ENCODE measurements at places on chromosomes 6 and 20.

DNA sequence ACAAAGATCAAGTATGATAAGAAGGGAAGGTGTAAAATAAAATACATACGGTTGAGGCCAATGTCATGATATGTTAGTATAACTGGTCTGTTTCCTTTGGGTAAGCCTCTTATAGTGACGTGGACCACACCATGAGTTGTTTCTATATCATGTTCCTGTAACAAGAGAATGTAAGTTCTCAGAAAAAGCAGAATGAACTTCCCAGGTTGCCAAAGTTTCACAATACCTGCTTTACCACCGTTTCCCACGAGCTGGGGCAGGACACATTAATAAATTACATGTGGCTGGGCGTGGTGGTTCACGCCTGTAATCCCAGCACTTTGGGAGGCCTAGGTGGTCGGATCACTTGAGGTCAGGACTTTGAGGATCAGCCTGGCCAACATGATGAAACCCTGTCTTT, 42.6 kb upstream of the SLA2 start:
- no peak for DNase-seq

DNA sequence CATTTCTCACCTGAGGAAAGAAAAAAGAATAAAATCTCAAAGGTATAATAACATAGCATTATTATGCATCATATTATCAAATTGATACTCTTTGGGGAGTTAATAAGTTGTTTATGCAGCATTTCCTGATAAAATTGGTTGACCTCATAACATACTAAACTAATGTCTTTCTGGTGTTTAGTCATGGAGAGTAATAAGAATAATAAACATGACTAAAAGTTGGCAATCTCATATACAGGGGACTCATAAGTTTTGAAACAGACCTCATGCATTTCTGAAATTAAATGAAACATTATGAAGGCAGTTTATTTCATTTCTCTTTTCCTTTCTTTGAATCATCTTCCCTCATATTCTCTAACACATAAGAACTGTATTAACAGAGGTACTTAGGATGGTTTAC, 60.5 kb upstream of the PRDM1 start:
- no peak for DNase-seq

DNA sequence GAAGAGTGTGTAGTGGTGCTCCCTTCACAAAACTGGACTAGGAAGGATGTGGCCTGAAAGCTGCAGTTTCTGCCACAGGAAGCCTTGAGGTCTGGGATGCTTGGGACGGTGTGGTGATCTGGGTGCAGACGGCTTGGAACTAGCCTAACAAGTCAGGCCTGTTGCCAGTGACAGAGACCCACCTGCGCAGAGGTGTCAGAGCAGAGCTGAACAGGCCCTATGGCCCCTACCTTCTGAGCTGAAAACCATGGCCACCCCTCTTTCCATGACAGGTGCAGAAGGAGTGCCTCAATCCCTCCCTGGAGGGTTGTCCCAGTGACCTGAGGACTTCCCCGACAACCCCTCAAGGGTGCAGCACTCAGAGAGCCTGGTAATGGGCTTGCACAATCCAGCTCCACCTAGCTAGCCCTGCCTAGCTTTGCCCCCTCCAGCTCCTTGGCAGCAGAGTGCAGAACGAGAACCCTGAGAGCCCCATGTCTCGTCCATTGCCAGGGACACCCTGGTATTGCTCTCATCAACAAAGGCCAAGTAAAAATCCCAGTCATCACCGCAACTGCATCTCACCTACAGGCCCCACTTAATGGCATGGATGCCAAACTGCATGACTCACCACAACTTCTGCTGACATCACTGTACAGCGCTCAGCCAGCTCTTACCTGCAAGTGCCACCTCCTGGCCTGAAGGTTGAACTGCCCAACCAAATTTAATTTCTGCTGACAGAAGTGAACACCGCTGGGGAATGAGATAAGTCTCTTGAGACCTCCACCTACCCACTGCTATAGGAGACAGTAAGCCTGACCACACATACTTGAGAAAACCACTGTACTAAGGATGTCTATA, 563.1 kb downstream of the TFAP2A start:
- DNase-seq: no peak

DNA sequence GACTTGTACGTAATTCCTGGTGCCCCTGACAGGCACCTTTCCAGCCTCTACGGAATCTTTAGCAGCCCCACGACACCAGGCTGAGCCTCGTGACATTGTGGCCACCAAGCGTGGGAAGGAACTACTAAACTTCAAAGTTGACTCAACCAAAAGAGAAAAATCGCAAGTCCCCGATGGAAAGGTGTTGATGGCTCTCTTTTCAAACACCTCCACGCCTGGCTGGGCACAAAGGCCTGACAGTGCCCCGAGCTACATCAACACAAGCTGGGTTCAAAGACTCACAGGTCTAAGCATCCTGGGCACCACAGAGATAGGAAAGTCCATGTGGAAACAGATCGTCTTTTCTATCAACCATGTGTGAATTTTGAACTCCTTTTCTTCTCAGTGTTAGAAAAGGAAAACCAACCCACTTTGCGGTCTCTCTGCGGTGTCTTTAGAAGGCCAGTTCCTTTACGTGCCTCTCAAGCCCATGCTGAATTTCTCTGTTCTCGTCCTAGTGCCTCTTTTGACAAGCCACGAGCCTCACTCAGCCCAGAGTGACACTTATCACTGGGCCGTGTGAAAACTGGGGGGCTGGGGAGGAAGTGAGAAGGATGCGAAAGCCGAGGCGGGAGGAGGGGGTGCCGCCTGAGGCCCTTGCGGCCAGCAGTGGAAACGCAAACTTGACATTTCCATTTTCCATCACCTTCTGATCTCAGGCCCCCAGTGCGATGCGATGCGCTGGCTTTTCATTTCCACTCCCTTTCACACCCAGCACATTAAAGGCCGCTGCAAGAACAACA, 59.4 kb downstream of the GFOD1 start:
- DNase-seq: peak; percentile 77

DNA sequence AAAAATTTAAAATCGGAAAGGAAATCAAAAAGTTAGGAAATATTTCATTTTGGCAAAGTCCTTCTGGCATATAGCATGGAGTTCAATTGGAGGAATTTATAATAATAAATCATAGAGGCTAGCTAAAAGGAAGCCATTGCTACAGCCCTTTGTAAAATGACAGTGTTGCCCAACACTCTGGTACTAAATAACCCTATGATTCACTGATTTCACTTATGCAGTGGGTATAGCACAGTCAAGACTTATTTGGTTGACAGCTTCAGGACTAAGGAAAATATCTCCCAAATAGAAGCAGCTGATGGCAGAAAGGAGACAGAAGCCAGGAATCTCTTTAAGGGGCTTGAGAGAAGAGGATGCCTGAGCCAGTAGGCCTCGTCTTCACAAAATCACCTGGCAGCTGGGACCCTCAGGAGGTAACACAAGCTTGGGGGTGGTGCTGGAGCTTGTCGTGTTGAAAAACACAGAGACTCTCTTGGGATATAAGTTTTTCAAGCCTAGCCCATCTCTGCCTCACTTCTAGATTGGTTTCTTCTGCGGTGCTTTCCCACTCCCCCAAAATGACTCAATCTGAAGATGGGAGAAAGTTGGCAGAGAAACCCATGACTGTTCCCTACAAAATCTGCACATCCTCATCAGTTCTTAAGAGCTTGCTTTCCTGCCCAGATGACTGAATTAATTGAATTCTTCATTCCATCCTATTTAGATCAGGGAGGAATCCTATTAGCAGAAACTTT, 38.4 kb upstream of the EYA4 start:
- DNase-seq: no peak

DNA sequence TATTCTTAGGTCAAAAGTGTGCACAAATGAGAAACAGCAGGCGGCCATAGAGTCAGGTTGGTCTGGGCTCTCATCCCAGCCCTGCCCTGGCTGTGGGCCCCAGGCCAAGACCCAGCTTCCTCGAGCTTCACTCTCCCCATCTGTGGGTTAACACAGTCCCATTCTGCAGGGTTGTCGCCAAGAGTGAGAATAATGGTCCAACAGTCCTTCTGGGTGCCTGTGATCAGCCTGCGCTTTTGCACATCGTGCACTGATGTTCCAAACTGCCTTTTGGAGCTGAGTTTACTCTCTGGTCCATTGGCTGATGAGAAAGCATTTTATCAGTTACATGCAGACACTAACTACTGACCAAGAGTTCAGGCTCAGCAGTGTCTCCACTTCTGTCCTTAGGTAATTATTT, 82.6 kb downstream of the INSM1 start:
- no peak for DNase-seq

- DNase-seq: no peak
Observed at GRCh38 chr6:111602481-111603011, 3.1 kb downstream of the TRAF3IP2 start.

- DNase-seq: no peak
Observed at GRCh38 chr20:56454754-56455153, 13.7 kb upstream of the RTF2 start.

DNA sequence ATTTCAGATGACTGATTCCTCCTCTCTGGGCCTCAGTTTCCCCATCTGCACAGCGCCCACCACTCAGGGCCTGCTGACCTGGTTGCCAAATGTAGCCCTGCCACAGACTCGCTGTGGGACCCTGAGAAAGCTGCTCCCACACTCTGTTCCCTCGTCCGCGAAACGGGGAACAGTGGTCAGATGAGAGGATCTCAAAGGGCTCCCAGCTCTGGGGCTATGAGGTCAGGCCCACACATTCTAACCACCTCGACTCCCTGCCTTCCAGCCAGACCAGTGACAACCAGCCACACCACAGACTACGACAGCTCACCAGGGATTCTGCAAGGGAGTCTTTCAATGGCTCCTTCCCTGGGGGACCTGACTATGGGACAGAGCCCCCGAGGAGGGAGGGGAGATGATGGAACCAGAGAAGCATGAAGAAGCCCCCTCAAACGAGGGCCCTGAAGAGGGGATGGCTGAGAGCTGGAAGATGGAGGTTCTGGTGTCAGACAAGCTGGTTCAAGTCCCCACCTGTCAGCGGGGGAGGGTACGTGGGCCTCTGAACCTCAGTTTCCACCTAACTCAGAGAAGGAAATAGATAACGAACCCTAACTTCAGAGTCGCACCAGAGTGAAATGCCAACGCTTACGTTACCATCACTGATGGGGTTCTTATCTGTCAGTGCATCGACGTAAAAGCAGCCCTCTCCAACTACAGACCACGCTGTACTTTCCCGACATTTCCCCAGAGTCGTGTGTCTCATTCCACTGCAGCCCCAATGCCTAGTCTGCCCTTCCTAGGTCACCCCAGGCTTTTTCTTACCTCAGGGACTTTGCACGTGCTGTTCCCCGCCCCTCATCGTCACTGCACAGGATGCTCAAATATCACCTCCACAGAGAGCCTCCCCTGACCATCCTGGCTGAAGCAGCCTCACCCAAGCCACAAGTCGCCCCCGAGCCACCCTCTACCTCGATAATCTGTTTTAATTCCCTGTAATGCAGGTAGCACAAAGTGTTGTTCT, 60.5 kb downstream of the PREX1 start:
- DNase-seq: no peak

Data from activated T-cell treated with anti-CD3 and anti-CD28 coated beads for 48 hours (primary cell).